ENCODE measurements at places on chromosomes 1 and 21. TPM values are rescaled to one million over a fixed set of nuclear protein-coding genes. Genes with fewer than 3 reads are reported as not detected.

- peaks cover 54% of the 10 kb centered on the region for H3K4me1 ChIP-seq
- H3K4me3 ChIP-seq = peak overlapping the region; percentile 94
- no peaks in the 10 kb centered on the region for H3K27me3 ChIP-seq
- H3K36me3 ChIP-seq = peaks cover 45% of the 10 kb centered on the region
- no peak for DNase-seq
Observed at GRCh38 chr1:201283836-201284553, 689 bp downstream of the PKP1 start.

GRCh38 chr1:37822906-37823815 is 15.2 kb upstream of the YRDC start:
- H3K4me1 ChIP-seq = no peaks in the 10 kb centered on the region
- no peak overlapping the region for H3K4me3 ChIP-seq
- no peaks in the 10 kb centered on the region for H3K27me3 ChIP-seq
- DNase-seq = no peak
- H3K36me3 ChIP-seq = peaks cover 23% of the 10 kb centered on the region

The PGLYRP4 gene
- total RNA-seq = not detected

The MYOM3 gene
- total RNA-seq = not detected

The HNRNPR gene
- 304 TPM for total RNA-seq

The GFI1 gene
- total RNA-seq = 0.52 TPM

- no peaks in the 10 kb centered on the region for H3K4me1 ChIP-seq
- H3K27ac ChIP-seq = no peak overlapping the region
- H3K4me3 ChIP-seq = no peak overlapping the region
- no peak for DNase-seq
- H3K27me3 ChIP-seq = peaks cover 3% of the 10 kb centered on the region
- H3K36me3 ChIP-seq = no peaks in the 10 kb centered on the region
Observed at GRCh38 chr1:203361945-203362719, 11.2 kb upstream of the FMOD start.

The CFAP107 gene
- not detected for total RNA-seq

The RAB42 gene
- 3.5 TPM for total RNA-seq
